D341Med (cell line): ENCODE measurements at places on chromosomes 5 and 9.

DNA sequence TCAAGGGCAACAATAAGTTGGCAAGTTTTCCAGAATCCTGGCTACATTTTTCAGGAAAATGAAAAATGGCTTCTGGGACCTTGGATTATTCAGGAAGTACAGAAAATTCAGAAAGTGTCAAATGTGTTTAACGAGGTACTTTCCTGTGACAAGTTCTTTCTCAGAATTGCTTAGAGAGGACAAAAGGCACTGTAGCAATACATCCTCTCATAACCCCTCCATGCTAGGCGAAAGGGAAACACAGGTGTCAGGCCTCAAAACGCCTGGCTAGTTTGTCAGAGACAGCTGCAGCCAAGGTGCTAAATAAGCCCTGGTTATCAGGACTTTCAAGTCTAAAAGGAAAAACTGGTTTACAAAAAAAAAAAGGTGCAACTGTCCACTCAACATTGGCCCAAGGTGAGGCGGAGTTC, 115.2 kb downstream of the GNAQ start:
- DNase-seq, result no peak

GRCh38 chr5:79754865-79755555, 65.4 kb downstream of the CMYA5 start:
- no peak for DNase-seq

- no peak for DNase-seq
Observed at GRCh38 chr5:10562201-10563109, 1.4 kb upstream of the ANKRD33B start.

- no peak for DNase-seq
Observed at GRCh38 chr5:27489701-27490100, 451.3 kb upstream of the CDH9 start.

DNA sequence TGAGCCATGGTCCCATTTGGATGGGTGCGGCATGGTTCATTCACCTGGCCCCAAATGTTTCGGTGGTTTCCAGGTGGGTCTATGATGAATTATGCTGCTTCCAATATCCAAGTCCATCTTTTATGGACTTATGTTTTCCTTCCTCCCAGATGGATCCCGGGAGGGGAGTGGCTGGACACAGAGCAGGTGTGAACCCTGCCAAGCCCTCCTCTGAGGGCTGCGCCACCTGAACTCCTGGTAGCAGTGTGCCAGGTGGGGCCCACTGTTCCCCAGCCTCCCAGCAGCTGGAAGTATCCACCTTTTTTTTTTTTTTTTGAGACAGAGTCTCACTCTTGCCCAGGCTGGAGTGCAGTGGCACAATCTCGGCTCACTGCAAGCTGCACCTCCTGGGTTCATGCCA, 42.9 kb downstream of the WNK2 start:
- no peak for DNase-seq

DNA sequence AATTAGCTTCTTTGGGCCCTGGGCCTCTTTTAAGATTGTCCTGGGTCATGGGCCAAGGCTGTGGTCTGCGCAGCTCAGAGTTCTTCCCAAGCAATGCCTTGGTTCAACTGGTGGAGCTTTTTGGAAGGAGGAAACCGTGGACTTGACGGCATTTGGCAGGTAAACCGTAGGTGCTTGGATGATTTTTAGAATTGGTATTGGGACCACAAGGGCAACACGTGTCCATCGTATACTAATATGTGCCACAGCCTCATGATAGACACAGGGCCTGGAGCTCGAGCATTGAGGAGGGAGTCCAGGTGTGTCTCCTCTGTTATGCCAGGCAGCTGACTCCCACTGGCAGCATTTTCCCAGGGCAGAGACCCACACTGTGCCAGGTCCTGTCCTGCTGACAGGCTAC, 120.9 kb upstream of the PITX1 start:
- DNase-seq, result no peak

DNA sequence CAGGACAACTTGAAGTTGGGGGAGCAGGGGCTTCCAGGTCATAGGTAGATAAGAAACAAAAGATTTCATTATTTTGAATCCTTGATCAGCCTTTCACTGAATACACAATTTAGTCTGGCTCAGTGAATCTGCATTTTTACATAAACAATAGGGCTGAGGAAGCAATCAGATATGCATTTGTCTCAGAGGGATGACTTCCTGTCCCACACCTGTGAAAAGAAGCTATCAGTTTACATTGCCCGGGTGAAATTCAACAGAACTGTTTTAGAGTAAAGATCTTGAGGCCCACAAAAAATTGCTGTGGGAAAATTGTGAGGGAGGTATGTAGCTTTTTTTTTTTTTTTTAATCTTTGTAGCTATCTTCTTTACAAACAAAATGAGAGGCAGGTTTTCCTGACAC, 38.3 kb downstream of the DNAJB5 start:
- DNase-seq, result no peak

DNA sequence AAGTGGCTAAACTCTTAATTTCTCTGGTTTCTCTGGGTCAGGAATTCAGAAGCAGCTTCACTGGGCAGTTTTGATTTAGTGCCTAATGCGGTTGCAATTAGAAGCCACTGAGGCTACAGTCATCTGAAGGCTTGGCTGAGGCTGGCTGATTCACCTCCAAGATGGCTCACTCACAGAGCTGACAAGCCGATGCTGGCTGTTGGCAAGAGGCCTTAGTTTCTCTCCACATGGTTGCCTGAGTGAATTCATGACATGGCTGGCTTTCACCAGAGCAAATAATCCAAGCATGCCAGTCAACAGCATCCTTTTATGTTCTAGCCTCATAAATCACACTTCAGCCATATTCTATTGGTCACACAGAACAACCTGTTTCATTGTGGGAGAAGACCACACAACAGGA, 2.8 kb upstream of the CDK7 start:
- DNase-seq, result no peak

DNA sequence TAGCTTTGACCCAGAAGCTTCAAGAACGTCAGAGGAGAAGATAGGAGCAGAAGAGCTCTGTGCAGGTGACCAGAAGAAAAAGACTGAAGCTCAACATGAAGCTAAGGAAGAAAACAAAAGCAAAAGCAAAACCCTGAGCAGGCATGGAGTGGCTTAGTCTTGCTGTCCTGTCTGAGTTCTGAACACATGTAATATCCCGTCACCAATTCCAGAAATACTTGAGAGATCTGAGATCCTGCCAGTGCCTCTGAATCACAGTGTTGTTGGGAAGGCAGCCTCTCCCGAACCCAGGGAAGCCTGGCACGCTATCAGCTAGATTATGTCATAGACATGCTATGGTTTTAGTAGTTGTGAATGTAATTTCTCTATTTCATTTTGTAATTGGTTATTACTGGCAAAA, 235.7 kb downstream of the ICE1 start:
- no peak for DNase-seq

DNA sequence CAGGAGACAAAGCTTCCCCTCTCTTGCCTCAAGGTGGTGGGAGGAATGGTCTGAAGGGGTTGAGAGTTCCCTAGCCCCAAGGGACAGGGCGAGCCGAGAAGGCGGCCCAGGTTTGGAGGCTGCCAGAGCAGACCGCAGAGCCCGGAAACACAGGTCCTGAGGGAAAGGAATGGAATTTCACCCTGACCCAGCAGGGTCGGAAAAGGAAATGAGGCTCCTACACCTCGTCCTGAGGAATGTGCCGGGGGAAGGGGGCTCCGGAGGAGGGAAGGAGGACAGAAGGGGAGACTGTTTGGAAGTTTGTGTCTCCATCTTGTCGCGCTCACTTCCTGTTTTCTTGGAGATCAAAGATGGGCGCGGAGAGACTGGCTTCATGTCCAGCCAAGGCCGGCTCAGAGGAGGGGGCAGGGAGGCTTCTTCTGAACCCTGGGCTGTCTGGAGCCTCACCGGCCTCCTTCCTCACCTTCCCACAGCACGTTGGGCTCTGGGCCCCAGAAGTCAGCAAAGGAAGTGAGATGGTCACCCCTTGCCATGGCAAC, 9.6 kb downstream of the ENG start:
- DNase-seq, result no peak

DNA sequence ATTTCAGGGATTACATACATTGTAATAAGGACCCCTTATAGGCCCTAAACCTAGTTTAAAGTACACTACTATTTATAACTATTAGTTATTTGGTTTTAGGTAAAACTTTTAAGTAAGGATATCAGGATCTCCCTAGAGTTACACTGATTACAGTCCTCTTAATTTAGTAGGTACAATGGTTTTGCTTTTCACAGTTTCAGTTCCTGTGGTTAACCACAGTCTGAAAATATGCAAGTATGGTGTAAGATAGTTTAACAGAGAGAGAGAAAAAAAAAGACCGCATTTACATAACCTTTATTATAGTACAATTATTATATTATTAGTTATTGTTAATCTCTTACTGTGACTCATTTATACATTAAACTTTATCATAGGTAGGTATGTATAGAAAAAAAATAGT, 725.3 kb upstream of the PTPRD start:
- no peak for DNase-seq

DNA sequence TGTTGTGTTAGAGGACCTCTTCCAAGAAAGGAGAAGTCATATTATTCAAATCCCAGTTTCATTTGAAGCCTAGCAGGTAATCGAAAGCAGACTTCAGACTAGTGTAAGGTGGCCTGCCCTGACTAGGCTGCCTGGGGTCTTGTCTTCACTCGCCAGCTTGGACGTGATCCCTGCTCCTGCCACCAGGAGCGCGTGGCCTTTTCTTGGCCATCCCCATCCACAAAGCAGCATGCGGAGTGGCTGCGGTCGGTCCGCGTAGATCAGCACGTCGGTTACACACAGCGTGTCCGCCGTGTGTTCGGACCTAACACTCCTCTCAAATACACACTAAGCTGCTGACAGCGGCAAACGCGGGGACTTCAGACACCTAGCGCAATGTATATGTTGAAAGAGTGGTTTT, 37.3 kb downstream of the CFAP77 start:
- peak; percentile 61 for DNase-seq

DNA sequence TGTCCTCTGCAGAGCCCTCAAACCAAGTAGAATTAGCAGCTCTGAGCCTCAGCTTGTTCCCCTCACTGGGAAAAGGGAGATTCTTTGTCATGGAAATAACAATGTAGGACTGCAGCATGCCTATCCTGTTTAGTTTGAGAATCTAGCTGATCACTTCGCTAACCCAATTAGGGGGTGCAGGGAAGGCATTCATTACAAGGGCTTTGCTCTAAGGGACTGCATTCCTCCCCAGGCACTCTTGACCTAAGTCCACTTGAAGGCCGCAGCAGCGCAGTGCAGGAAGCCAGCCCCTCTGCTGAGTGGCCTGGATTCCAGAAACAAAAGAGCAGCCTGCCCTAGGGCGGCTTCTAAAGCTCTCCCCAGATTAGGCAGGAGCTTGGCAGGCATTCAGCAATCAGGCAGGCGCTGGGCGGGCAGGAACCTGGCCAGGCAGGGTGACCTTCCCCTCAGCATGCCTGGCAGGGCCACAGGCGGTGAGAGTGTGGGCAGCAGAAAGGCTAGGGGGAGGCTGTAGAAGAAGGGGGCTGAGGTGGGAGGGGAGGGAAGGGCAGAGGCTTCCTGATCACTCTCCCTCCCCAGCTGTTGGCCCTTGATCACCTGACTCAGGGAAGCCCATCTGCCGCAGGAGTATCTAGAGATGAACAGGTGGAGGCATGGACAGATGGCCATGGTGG, 24.8 kb downstream of the CCNJL start:
- peak; percentile 79 for DNase-seq

DNA sequence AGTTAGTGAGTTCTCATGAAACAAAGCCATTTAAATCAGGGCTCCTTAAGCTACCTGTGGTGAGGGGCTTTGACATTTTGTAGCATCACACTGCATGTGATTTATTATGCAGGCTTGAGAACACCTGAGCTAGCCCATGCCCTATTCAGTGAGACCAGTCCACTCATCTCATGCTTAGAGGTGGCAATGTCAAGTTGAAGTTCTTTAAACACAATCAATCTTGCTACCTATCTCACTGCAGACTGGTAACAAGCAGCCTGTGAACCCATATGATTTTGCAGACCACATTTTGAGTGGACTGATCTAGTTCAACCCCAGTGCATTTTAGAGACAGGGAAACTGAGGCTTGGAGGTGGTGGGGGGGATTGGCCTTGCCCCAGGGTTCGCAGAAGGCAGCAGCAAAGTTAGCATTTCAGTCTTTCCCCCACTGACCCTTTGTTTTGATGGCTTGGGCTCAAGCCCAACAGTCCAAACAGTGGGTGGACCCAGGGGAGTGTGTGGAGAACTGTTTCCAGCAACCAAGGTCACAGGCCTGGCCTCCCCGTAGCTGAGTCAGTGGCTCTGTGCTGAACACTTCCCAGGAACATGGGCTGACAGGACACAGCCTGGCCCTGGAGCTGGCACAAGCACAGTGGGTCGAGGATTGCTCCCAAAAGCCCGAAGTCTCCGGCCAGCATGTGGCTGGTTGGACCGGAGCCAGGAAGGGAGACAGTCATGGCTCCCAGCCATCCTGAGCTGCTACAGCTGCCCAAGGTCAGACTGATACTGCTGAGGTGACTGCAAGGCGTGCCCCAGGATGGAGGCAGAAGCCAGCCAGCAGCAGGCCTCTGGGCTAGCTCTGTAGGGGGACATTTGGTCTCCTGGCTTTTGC, 95.3 kb downstream of the RGS3 start:
- no peak for DNase-seq

DNA sequence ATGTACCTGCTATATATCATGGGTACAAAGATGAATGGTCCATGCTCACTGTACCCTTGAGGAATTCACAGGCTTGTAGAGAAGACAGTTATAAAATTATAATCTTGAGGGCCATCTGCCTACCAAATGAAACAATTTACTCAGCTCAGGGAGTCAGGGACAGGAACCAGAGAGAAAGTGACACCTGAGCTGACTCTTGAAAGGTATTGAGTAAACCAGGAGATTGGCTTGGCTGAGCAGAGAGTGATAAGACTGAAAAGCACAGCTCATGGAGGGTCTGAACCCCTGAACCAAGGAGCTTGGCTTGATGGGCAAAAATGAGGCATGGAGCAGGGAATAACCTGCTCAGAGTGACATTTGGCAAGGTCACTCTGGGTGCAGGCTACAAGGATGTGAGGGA, 147.3 kb downstream of the FAM114A2 start:
- DNase-seq, result no peak

DNA sequence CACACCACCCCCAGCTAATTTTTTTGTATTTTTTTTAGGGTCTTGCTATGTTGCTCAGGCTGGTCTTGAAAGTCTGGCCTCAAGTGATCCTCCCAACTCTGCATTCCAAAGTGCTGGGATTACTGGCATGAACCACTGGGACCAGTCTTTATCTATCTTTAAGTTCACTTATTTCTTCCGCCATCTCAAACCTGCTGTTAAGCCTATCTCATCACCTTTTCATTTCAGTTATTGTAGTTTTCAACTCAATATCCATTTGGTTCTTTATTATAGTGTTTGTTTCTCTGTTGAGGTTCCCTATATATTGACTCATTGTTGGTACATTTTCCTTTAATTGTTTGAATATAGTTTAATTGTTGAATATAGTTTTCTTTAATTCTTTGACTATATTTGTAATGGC, 48.1 kb downstream of the GALNT12 start:
- DNase-seq, result no peak

- no peak for DNase-seq
Observed at GRCh38 chr9:84278130-84278529, 62.4 kb downstream of the SLC28A3 start.

GRCh38 chr5:143569213-143569701, 165.8 kb upstream of the NR3C1 start:
- DNase-seq, result no peak

DNA sequence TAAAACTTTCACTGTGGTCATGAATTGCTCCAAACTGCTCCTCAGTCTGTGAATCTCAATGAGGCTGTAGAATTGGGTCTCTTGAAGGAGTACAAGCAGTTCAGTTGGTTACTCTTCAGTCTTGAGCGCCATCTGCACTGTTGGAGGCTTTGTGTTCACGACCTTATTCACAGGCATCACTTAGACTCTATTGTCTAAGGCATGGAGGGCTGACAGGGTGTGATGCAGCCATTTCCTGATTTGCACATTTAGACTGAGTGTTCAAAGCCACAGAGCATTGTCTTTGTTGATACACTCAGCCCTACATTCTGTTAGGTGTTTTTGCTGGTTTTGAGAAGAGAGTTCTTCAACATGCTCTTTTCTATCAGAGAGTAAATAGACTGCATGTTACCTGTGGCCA, 355.9 kb upstream of the RIOK2 start:
- DNase-seq, result no peak
